Activated gamma-delta T cell treated with anti-CD3 and anti-CD28 coated beads, Interleukin-2, amount 50 U/mL, for 16 hours (primary cell): ENCODE measurements at places on chromosomes 13 and 19.

GRCh38 chr19:28960586-28960985 lies 252.4 kb downstream of the UQCRFS1 start:
- no peak for DNase-seq

DNA sequence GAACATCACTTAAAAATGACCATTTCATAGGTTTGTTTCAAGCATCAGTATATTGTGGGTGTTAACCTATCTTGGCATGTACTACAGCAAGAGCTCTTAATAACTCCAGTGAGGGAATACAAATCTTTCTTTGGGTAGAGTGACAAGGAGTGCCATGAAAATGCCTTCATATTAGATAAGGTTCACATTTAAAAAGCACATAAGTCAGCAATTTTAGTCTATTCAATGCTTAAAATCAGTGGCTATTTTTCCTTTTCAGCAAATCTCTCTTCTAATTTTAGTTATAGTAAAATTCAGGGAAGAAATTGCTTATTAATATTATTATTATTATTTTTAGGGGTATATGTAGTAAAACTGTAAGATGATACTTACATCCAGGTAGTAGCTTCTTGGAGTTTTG lies 291.1 kb downstream of the GPC6 start:
- no peak for DNase-seq

DNA sequence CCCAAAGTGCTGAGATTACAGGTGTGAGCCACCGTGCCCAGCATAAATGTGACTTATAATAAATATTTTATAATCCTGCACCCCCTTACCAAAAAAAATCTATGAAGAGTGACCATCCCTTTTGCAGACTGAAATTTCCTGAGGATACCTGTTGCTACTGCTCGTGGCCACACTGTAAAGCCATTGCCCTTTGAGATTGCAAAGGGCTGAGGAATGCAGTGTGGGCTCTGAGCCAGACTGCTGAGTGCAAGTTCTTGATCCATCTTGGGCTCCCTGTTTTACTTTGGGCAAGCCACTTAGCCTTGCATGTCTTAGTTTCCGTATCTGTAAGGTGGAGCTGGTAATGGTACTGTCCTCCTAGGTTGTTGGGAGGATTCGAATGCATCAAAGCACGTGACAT lies 23.4 kb downstream of the SIPA1L3 start:
- no peak for DNase-seq

- DNase-seq: no peak
These were observed 15.0 kb downstream of the VASP start for GRCh38 chr19:45522010-45522941.

GRCh38 chr13:59332966-59333365 lies 830.8 kb downstream of the DIAPH3 start:
- no peak for DNase-seq

- no peak for DNase-seq
These were observed 53.3 kb downstream of the TRPC4 start for GRCh38 chr13:37816276-37816675.

DNA sequence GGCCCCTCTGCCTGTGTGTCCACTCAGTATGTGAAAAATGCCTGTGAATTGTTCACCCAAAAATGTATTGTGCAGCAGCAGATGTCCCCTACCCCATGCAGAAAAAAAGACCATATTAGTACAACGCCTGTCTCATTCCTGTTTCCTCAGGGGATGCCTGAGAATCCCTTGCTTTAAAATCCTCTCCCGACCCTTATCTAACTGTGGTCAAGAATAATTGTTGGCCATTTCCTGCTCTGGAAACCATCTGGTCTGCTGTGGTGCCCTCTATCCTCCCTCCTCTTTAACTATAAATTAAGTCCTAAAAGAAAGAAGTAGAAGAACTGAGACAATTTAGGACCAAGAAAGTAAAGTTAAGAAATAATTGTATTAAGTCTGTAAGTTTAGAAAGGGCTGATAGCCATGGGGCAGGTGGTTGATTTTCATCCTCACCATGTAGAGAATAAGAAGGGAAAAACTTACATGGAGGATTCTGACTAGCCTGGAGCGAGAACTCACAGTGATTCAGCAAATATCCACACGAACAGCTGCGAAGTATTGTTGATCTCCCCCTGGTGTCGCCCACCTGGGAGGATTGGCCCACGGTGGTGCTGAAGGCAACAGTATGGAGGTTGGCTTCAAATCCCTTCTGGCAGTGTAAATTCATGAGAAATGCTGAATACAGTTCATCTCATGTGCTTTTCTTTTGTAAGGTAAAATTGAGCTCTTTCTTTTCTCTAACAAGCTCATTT lies 85.6 kb downstream of the COL4A2 start:
- DNase-seq: no peak

GRCh38 chr19:28330831-28331230 lies 882.1 kb downstream of the UQCRFS1 start:
- DNase-seq: no peak

DNA sequence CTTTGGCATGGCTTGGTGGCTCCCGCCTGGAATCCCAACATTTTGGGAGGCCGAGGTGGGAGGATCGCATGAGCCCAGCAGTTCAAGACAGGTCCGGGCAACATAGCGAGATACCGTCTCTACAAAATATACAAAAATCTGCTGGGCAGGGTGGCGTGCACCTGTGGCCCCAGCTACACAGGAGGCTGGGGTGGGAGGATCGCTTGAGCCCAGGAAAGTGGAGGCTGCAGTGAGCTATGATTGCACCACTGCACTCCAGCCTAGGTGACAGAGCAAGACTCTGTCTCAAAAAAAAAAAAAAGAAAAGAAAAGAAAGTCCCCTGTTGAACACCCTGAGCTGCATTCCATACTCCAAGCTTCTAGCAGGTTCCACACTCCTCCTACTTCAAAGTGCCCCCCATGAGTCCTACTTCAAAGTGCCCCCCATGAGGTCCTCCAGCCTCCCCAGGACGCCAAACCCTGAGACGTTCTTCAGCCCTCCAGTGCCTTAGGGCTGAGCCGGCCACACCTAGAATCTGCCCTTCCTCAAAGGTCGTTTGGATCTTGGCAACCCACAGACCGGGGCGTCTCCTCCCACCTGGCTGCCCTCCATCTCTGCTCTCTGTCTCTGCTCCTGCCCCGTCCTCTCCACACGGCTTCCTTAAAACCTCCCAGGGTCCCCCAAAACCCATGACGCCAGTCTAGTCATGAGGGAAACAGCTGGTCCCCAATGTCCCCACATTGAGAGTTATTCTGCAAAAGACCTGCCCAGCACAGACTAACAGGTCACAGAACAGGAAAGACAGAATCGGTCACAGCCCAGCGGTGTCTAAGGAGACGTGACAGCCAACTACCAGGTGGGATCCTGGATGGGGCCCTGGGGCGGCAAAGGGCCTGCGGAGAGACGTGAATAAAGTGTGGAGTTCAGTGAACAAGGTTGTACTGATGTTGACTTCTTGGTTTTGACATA lies 4.8 kb downstream of the TJP3 start:
- DNase-seq: no peak

DNA sequence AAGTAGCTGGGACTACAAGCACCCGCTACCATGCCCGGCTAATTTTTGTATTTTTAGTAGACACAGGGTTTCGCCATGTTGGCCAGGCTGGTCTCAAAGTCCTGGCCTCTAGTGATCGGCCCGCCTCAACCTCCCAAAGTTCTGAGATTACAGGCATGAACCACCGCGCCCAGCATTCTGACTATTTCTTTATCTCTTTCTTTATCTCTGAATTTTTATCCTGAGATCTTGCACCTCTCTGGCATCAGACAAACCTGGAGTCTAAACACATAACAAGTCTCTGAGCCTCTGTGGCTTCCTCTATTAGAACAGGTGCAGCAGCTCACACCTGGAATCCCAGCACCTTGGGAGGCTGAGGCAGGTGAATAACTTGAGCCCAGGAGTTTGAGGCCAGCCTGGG lies 28.5 kb downstream of the ARHGEF18 start:
- DNase-seq: no peak

DNA sequence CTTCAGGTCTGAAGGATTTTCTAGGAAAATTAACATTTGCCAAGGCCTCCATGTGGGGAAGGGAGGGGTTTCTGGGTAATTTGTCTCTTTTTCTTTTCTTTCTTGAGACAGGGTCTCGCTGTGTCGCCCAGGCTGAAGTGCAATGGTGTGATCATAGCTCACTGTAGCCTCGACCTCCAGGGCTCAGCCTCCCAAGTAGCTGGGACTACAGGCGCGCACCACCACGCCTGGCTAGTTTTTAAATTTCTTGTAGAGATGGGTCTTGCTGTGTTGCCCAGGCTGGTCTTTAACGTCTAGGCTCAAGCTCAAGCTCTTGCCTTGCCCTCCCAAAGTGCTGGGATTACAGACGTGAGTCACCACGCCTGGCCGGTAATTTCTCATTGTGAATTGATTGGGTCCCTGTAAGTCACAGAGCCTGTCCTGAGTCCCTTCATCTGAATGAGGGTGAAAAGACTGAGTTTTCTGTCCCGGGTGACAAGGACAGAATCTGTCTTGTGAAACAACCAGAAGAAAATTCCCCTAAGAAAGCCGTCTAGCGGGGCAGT lies 10.0 kb upstream of the SPC24 start:
- DNase-seq: no peak

DNA sequence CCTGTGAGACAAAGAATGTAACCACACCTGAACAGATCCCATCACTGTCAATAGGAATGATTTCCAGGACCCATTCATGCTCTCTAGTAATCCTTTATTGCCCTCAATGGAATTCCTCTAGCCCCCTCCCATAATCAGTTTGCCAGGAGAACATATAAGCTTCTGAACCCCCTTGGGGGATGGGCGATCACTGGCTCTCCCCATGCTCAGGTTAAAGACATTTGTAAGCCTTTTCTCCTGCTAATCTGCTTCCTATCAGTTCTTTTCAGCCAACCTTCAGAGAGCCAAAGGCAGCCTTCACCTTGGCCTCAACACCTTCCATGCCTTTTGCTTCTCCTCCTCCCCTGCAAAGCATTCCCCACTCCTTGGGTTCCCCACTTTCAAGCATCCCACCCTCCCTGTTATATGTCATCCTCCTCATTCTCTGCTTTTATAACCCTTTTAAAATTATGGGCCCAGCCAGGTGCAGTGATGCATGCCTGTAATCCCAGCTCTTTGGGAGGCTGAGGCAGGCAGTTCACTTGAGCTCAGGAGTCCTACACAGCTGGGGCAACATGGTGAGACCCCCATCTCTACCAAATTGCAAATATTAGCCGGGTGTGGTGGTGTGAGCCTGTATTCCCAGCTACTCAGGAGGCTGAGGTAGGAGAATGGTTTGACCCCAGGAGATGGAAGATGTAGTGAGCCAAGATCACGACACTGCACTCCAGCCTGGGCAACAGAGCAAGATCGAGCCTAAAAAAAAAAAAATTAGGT lies 12.4 kb downstream of the DPRX start:
- DNase-seq: no peak

DNA sequence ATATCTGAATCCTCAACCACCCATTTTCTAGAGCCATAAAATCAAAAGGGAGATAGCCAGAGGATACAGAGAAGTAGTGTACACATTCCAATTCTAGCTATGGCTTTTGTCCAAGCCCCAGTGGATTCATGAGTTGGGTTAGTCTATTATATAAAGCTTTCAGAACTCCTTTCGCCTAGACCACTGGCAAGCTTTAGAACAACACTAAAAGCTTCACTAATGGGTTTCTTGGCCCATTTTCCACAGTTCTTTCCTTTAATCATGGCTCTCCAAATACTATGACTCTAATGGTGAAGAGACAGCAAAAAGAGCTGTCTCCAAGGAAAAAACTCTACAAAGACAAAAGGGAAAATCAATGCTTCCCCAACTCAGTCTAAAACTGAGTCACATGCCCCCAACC lies 48.2 kb upstream of the SLITRK5 start:
- DNase-seq: no peak

DNA sequence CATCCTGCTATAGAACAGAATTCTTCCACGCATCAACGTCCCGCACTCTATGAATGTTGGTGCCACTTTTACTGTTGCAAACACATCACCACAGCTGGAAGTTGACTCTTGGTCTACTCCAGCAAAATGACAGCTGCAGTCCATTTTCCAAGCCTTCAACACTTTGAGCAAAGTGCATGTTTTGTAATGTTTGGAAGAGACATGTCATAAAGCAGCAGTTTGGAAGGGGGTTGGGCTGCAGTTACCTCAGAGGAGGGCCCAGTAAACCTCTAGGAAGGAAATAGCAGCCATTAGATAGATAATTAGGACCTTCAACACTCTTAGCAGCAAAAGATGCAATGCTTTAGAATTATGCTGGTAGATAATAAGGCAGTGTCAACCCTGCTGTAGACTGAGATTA lies 323.6 kb downstream of the TDRD3 start:
- DNase-seq: no peak

- DNase-seq: no peak
These were observed 4.4 kb downstream of the GRTP1 start for GRCh38 chr13:113359571-113359970.

GRCh38 chr13:51845574-51846318 lies 769 bp upstream of the TMEM272 start:
- no peak for DNase-seq

GRCh38 chr19:40600570-40601133 lies 517 bp upstream of the LTBP4 start:
- DNase-seq: no peak

DNA sequence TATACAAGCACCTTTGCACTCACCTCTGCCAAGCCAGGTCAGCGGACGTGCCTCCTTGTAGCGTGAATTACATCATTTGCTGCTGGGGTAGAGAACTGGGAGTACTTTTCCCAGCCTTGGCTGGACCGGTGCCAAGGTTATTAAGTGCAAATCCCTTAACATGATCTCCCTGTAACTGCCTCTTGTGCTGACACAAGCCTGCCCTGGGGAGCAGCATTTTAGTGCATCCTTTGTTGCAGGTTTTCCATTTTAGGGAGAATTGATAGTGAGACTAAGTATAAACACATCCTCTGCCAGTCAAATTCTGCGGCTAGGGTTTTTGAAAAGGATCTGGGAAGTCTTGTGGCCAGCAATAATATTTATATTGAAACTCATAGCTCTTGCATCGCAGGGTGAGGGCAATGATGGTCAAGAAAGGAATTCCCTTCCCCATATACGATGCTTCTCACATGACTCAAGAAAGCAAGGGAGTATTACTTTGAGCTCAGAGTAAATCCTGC lies 32.7 kb upstream of the DCLK1 start:
- no peak for DNase-seq

GRCh38 chr19:8390617-8390981 lies 439 bp downstream of the RAB11B start:
- peak; percentile 80 for DNase-seq

DNA sequence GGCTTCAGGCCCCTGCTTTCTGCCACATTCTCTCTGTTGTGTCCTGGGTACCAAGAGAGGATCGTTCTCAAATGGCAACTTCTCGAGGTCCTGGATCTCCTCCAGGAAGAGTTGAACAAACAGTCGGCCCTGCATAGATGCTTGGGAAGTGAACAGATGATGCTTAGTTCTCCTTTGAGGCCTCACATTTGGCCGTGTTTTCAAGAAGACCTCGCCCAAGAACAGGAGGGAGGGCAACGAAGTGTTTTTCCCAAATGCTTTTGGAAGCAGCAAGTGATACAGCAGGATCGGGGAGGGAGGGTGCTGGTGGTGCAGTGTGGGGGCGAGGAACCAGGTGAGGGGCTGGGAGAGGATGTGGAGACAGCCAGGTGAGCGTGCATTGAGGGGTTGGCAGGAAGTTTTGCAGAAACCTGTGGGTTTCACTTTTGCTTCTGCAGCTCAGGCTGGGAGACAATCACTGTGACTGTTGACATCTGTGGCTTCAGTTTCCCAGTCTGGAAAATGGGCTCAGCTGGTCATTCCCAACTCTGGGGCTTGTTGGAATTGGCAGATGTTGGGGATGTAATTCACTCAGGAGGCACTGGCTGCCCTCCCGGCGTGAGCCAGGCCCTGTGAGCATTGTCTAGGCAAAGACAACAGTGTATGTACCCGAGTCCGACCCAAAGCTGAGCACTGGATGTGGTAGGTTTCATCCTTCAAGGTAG lies 21.6 kb downstream of the MAST3 start:
- no peak for DNase-seq

GRCh38 chr13:24221007-24221406 lies 60.5 kb downstream of the SPATA13 start:
- no peak for DNase-seq
